A673 (cell line): ENCODE measurements at places on chromosomes 1 and 21. TPM values are rescaled to one million over a fixed set of nuclear protein-coding genes. Genes with fewer than 3 reads are reported as not detected.
A peak's percentile ranks its signal among the peaks of the same experiment; 100 is the strongest.

The PRDM16 gene
- 0.49 and 0.57 TPM in 2 replicates for total RNA-seq

The RGS8 gene
- not detected in 2 replicates for total RNA-seq

The DYNLT4 gene
- 0.44 and 0.54 TPM in 2 replicates for total RNA-seq

GRCh38 chr1:208510192-208510952 is 266.2 kb upstream of the PLXNA2 start:
- DNase-seq, result no peak

DNA sequence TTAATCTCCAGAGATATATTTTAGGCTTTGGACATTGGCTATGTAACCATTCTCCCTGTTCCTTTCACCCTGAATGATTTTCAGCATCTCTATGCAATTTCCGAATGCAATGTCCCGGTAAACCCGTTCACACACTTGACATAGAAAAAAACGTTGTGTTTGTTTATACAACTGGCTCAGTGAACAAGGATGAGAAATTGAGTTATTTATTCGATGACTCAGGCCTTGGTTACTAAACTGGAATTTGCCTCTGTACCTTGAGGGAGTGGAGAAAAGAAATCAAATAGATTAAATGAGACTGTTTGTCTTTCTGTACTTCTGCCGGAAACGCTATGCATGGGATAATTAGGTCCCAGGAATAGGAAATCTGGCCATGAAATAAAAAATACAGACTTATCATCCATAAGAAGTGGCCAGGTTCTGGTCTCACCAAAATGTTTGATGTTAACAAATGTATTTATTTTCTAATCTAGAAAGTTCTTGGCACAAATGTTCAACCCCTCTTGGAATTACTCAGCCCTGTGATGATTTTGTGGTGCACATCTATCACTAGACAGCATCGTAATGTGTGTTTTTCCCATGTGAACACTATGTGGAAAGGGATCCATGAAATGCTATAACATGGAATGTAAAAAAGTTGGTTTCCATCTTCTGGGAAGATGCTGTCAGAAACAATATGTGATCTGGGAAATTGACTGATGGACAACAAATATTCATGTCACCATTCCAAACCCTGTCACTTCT is 253.9 kb downstream of the DUSP10 start:
- no peak for DNase-seq

- no peak for DNase-seq
Observed at GRCh38 chr1:56399326-56399725, 180.0 kb downstream of the PLPP3 start.

DNA sequence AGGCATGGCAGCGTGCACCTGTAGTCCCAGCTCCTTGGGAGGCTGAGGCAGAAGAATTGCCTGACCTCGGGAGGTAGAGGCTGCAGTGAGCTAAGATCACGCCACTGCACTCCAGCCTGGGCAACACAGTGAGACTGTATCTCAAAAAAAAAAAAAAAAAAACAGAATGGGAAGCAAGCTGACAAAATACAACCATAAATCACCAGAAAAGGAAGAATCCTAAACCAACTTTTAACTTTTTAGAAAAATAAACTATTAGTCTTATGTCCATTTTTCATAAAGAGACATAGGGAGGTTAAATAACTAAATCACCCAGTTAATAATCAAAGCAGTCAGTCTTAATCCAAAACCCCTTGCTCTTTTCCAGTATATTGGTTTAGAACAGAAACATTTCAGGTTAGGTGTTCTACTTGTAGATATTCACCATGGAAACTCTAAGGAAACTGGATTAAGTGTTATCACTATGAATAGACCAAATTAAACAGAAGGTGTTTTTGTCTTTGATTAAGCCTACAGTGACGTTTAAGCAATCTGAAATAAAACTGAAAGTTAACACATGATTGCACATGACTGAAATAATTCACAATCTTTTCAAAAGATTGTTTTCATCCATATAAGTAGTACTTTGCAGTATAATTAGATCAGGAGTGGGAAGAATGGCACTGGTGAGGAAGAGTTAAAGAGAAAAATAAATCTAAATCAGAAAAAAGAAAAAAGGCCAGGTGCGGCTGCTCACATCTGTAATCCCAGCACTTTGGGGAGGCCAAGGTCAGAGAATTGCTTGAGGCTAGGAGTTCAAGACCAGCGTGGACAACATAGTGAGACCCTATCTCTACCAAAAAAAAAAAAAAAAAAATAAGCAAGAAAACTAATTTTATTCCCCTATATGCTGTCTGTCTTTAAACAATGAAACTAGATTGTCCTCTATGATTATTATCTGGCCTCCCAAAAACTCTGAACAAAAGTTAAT is 9.6 kb downstream of the CDC42BPA start:
- DNase-seq, result no peak

DNA sequence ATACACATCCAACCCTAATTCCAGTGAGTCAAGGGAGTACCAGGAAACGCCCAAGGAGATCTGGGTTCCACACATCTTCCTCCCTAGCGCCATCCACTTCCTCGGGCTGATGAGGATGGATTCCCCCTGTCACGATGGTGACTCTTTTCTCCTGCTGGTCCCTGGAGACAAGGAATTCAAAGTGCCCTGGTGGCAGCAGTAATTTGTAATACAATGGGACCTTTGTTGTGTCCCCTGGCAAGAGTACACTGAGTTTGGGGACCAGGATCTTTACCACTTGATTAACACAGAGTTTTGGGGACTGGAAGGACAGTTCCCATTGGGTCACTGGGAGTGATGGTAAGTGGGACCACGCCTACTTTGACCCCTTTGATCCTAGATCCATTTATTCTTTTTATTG is 9.4 kb upstream of the JAK1 start:
- no peak for DNase-seq

GRCh38 chr1:98045211-98045766 is 124.5 kb upstream of the DPYD start:
- peak; percentile 70 for DNase-seq

DNA sequence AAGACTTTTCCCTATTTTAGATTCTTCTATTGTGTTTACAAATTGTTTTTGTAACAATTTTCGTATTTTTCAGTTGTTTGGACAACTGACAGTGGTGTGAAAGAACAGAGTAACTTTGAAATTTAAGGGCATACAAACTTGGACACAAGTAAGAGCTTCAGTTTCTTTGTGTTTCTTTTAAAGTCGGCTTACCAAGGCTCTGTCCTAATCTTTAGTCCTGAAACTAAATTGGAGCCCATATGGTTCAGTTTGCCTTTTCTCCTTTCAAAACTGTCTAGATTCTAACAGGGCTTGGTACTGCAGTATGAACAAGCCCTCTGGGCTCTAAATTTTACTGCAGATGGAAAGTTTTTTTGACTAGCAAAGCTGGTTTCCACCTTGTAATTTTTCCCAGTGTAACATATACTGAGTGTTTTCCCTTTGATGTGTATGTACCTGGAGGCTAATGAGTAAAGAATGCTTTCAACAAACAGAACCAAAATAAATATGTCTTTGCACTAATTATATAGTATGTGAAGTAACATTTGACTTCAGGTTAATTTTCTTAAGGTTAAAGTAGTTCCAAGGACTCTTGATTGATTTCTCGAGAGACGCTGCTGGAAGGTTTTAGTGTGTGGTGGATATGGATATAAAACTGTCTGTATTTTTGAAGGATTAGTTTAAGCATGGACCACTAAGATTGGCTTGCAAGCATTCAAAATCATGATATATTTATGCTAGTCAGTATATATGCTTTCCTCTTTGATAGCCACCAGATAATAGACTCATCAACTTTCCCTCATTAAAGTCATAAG is 4.1 kb downstream of the SNX27 start:
- no peak for DNase-seq
